ENCODE measurements at places on chromosomes 5 and 9.

DNA sequence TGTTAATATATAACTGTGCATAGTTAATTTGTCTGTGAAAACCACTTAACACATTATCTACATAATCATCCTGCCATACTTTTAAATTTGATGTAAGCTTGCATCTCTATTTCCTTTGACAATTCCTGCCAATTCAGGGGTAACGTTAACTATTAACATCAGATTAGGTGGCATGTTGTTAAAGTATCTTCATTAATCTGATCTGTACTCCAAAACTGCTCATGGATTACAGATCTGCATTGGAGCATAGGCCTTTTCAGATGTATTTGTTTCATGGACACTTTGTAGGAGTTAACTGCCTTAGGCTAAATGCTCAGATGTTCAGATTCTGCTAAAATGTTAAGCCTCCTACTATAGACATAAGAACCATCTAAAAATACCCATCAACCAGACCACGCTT is 3.1 kb downstream of the RPS6 start:
- no peak for DNase-seq

DNA sequence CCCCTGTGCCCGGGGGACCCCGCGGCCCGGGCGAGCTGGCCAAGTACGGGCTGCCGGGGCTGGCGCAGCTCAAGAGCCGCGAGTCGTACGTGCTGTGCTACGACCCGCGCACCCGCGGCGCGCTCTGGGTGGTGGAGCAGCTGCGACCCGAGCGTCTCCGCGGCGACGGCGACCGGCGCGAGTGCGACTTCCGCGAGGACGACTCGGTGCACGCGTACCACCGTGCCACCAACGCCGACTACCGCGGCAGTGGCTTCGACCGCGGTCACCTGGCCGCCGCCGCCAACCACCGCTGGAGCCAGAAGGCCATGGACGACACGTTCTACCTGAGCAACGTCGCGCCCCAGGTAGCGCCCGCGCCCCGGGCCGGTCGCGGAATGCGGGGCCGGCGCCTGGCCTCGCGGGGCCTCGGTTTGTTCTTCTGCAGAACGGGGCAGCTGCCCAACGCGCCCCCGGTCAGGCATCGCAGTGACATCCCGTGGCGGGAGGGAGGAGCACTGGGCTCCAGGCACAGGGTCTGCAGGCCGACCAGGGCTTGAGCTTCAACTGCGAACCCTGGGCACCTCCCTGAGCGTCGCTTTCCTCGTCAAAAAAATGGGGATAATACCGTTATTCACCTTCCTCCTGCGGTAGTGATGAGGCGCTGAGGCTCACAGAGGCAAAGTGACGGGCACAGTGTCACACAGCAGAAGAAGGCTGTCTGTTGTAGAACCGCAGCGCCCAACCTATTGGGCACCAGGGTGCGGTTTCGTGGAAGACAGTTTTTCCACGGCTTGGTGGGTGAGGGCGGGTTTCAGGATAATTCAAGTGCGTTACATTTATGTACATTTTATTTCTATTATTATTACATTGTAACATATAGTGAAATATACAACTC is 777 bp downstream of the ENDOG start:
- DNase-seq = no peak

- no peak for DNase-seq
These were observed 7.1 kb upstream of the RPS23 start for GRCh38 chr5:82285206-82285605.

- DNase-seq = no peak
These were observed 53.9 kb upstream of the PHYKPL start for GRCh38 chr5:178286226-178287090.

DNA sequence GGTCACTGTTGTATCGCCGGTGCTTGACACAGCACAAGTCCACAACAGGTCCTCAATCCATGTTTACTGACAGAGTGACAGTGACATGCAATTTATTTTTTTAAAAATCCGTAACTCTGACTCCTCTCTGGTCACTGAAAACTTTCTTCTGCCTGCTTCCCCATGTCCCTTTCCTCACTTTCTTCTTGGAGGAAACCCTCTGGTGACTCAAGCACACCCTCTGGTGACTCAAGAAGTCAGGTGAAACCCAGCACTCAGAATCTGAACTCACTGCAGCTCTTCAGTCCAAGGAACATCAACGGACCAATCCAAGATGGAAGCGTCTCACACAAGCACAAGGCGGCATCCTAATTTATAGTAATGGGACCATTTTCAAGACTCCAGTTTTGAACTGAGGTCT is 245.9 kb downstream of the FSTL4 start:
- DNase-seq = peak; percentile 11

GRCh38 chr5:7271435-7272084 is 124.4 kb upstream of the ADCY2 start:
- no peak for DNase-seq

Data from femur (tissue), 1 donor.